ENCODE measurements at places on chromosomes 2 and 18. TPM values are rescaled to one million over a fixed set of nuclear protein-coding genes. Genes with fewer than 3 reads are reported as not detected.

- DNase-seq, result no peak
- H3K4me3 ChIP-seq, result no peak overlapping the region
- no peak overlapping the region for H3K27ac ChIP-seq
- H3K4me1 ChIP-seq, result peaks cover 9% of the 10 kb centered on the region
- H3K27me3 ChIP-seq, result no peaks in the 10 kb centered on the region
- no peaks in the 10 kb centered on the region for H3K36me3 ChIP-seq
Measured at GRCh38 chr2:120485096-120485495, 139.2 kb downstream of the INHBB start.

DNA sequence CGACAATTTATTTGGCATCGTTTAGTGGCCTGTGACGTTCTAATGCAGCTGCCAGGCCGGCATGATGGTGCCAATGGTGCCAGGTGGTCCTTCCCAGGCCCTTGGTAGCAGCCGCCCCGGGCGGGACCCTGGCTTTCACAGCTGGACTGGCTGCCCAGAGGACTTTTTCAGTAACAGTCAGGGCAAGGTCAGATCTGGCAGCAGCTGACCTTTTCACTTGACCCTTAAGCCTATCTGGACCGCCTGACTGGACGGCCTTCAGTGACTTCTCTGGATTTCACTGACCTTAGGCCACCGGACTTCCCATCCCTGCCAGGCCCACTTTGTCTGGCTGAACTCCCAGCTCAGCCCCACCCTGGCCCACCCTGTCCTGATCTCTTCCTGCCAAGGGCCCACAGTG lies 15.9 kb downstream of the TRIB2 start:
- peaks cover 48% of the 10 kb centered on the region for H3K36me3 ChIP-seq
- H3K27ac ChIP-seq, result no peak overlapping the region
- no peaks in the 10 kb centered on the region for H3K27me3 ChIP-seq
- H3K4me3 ChIP-seq, result no peak overlapping the region
- peaks cover 15% of the 10 kb centered on the region for H3K4me1 ChIP-seq

DNA sequence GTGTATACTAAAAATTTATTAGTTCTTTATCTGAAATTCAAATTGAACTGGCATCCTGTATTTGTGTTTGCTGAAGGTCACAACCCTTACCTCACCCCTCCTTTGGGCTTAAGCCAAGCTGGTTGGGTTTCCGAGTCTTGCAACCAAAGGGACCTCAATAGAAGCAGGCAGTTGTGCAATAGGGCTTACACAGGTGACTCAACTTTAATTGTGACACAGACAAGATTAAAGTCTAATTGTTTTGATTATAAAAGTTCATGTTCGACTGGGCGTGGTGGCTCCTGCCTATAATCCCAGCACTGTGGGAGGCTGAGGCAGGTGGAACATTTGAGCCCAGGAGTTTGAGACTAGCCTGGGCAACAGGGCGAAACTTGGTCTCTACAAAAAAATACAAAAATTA lies 71.5 kb downstream of the RAB31 start:
- H3K36me3 ChIP-seq, result no peaks in the 10 kb centered on the region
- H3K27ac ChIP-seq, result 0 out of 2 replicates have a peak overlapping the region, but pooled peaks have one; percentile 17
- no peak overlapping the region for H3K4me3 ChIP-seq
- H3K4me1 ChIP-seq, result peaks cover 19% of the 10 kb centered on the region
- peak; percentile 81 for DNase-seq

- H3K27me3 ChIP-seq, result no peaks in the 10 kb centered on the region
- no peak overlapping the region for H3K27ac ChIP-seq
- no peaks in the 10 kb centered on the region for H3K4me1 ChIP-seq
- DNase-seq, result no peak
- no peaks in the 10 kb centered on the region for H3K36me3 ChIP-seq
Measured at GRCh38 chr2:208049441-208049840, 24.1 kb upstream of the PLEKHM3 start.

GRCh38 chr2:195252018-195252417 lies 405.0 kb upstream of the SLC39A10 start:
- no peaks in the 10 kb centered on the region for H3K27me3 ChIP-seq
- H3K4me1 ChIP-seq, result no peaks in the 10 kb centered on the region

DNA sequence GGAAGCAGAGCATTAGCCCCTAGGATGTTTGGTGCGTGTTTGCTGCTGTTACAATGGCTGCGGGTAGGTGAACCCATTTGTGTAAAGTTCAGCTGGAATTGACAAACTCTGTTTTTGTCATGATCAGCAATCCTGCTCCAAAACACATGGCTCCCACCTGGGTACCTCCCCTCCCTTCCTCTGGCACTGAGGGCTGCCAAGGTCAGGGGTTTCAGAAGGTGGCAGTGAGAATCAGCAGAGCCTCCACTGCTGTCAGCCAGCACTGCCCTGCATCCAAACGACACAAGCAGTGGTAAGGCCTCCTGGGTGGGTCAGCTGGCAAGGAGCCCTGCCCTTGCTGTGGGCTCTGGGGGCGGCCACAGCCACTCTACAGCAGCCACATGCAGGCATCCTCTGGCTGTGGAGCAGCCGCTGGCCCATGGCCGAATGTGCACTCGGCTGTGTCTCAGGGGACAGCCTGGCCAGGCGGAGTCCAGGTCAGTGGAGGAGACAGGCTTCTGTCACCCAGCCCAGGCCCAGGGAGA lies 32.8 kb upstream of the LDLRAD4 start:
- DNase-seq, result no peak
- peaks cover 88% of the 10 kb centered on the region for H3K27me3 ChIP-seq
- H3K4me1 ChIP-seq, result no peaks in the 10 kb centered on the region
- no peaks in the 10 kb centered on the region for H3K36me3 ChIP-seq
- no peak overlapping the region for H3K27ac ChIP-seq
- no peak overlapping the region for H3K4me3 ChIP-seq

DNA sequence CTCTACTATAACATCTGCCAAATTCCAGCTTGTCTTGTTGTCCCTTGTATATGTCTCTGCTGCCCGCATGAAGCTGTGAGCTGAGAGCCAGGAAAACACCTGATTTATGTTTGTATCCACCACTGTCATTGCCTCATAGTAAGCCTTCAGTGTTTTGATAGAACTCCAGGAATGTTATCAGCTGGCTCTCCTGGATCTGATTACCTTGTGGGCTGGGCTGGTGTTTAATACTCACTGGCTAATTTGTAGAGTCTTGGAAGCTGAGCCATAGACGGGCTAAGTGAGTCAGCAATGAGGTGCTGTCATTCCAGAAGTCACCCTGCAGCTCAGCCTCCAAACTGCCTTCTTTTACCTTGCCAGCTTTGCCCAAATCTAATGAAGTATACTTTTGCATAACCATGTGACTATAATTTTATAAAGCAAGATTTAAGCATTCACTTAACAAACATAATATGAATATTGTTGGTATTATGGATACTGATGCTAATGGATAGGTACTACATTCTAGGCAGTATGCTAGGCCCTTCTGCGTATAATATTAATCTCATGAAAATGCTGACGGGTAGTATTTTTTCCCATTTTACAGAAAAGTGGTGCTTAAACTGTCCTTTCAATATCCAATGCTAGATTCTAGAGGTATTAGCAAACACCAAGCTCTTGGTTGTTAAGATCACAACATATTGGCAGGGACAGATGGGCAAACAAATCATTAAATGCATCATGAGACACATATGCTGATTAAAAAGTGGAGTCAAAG lies 62.7 kb upstream of the GATA6 start:
- no peaks in the 10 kb centered on the region for H3K27me3 ChIP-seq
- no peak overlapping the region for H3K27ac ChIP-seq
- H3K36me3 ChIP-seq, result no peaks in the 10 kb centered on the region
- H3K4me1 ChIP-seq, result peaks cover 13% of the 10 kb centered on the region
- H3K4me3 ChIP-seq, result no peak overlapping the region

DNA sequence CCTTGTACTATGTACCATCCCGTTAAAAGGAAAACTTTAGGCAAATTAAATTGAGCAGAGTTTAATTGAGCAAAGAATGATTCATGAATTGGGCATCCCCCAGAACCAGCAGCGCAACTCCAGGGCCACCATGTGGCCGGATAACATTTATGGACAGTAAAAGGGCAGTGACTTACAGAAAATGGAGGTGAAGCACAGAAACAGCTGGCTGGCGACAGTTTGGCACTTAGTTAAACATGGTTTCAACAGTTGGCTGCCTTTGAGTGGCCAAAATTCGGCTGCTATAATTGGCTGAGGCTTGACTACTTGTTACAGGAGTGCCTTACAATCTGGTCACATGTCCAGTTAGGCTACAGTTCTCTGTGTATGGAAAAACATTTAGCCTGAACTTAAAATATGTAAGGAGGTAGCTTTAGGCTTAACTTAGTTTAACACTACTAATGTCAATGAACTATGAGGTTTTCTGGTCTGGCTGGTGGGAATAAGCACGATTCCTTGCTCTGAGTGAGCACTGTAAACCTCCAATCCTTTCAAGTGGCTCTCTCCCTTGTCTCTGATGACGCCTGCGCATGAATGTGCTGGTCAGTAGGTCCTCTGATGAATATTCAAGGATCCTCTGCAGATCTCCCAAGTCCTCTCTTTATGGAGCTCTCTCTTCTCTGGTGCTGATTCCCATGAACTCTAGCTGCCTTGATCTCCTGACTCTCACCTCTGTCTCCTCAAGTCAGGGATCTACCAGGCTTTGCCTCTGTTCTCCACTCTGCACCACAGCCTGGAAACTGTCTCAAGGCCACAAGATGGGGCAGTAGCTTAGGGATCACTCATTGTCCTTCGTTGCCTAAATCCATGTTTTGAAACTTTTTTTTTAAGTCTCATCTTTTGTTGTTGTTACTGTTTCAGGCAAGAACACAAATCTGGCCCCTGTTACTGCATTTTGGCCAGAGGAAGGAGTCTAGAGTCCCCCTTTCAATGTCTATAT lies 24.4 kb upstream of the RAB31 start:
- H3K36me3 ChIP-seq, result no peaks in the 10 kb centered on the region
- peaks cover 22% of the 10 kb centered on the region for H3K4me1 ChIP-seq
- H3K27me3 ChIP-seq, result no peaks in the 10 kb centered on the region

- peaks cover 33% of the 10 kb centered on the region for H3K4me1 ChIP-seq
- peak overlapping the region; percentile 85 for H3K27ac ChIP-seq
- no peaks in the 10 kb centered on the region for H3K27me3 ChIP-seq
- peaks cover 63% of the 10 kb centered on the region for H3K36me3 ChIP-seq
- DNase-seq, result no peak
Measured at GRCh38 chr2:197500503-197501131, 438 bp downstream of the HSPE1 start.

DNA sequence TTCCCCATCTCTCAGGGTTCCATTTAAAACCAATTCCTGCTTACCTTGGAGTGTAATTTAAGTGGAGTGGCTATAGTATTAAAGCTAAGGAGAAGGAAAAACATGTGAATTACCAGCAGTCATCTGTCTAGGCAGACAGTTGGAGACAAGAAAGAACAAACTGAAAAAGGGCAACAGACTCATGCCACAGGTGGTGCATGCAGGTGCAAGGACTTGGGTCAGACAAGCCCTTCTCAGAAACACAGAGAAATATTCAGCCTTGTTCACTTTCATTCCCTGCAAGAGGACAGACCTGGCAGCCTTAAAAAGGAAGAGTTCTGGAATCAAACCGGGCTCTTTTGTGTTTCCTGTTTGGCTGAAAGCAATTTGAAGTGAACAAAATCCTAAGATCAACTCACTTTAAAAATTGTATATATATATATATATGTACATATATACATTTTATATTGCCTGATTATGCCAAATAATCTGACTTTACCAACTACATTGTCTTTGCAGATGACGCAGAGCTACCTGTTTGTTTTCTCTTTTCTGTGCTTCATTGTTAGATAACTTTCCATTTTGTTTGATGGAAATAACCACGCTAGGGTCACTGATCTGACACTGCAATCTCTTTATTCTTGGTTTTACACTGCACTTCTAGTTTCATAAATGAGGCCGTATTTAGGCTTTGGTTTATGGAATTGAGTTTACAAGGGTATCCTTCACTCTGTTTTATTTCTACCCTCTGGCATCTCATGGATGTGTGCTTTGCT lies 35.1 kb upstream of the VPS54 start:
- DNase-seq, result no peak
- H3K36me3 ChIP-seq, result no peaks in the 10 kb centered on the region
- H3K4me3 ChIP-seq, result no peak overlapping the region
- H3K4me1 ChIP-seq, result peaks cover 4% of the 10 kb centered on the region

DNA sequence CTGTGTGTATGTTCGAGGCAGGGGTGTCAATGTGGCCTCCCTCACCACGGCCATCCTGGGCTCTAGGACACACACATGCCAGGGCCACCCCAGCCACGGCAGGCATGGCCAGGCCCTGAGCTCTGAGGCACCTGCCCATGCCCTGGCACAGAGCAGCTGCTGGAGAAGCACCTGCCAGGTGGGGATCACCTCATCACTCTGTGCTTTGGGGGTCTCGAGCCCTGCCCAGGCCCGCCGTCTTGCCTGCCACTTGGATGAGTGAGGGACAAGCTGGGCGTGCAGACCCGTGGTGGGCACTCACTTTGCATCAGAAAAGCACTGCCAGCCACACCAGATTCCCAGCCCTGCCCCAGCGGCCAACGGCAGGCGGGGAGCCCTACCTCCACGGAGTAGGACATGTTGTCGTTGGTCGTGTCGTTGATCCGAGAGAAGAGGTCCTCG lies 33.1 kb downstream of the KIF1A start:
- no peak overlapping the region for H3K27ac ChIP-seq
- no peaks in the 10 kb centered on the region for H3K36me3 ChIP-seq
- DNase-seq, result no peak

DNA sequence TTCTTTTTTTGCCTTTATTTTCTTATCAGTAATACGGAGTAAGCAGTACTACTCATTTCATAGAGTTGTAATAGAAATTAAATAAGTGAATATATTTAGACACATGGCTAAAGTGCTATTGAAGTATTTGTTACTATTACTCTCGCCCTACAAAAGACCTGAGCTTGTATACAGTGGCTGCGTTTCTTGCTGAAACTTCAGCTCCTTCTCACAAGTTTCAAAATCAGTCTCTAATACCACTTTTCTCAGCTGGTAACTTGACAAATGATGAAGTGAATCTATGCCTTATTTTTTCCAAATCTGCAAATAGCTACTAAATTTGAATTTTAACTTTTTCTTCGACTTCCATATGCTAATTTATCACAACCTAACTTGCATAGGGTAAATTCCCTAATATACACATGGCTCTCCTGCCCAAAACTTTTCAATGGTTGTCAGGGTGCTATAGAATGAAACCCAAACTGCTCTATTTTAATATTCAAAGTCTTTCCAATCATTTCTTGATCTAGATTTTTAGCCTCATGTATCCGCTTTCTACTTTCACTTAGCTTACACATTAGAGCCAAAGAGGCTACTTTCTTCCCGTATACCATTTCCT lies 347.8 kb upstream of the GULP1 start:
- H3K4me1 ChIP-seq, result no peaks in the 10 kb centered on the region
- H3K27me3 ChIP-seq, result no peaks in the 10 kb centered on the region
- H3K36me3 ChIP-seq, result no peaks in the 10 kb centered on the region
- no peak for DNase-seq
- H3K4me3 ChIP-seq, result no peak overlapping the region

GRCh38 chr18:45197526-45197970 lies 417.7 kb upstream of the SLC14A2 start:
- no peaks in the 10 kb centered on the region for H3K27me3 ChIP-seq
- H3K4me1 ChIP-seq, result peaks cover 33% of the 10 kb centered on the region
- H3K27ac ChIP-seq, result peak overlapping the region; percentile 96
- H3K36me3 ChIP-seq, result no peaks in the 10 kb centered on the region
- peak; percentile 72 for DNase-seq

The GKN1 gene
- total RNA-seq, result not detected

The CPS1 gene
- total RNA-seq, result 17.9 TPM

The ABCG5 gene
- not detected for total RNA-seq

The CROCC2 gene
- not detected for total RNA-seq

All from PC-3 (cell line).